Motor neuron (in vitro differentiated cells): ENCODE measurements at places on chromosomes 3 and 15.

- no peak for ATAC-seq
Observed at GRCh38 chr3:114904633-114905032, 242.5 kb downstream of the ZBTB20 start.

GRCh38 chr3:195032955-195033354 is 238.0 kb downstream of the XXYLT1 start:
- no peak for ATAC-seq

DNA sequence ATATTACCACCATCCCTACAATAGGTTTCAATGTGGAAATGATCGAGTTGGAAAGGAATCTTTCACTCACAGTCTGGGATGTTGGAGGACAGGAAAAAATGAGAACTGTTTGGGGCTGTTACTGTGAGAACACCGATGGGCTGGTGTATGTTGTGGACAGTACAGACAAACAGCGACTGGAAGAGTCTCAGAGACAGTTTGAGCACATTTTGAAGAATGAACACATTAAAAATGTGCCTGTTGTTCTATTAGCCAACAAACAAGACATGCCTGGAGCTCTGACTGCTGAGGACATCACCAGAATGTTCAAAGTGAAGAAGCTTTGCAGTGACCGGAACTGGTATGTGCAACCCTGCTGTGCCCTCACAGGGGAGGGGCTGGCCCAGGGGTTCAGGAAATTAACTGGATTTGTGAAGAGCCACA is 510 bp downstream of the ARL14 start:
- no peak for ATAC-seq

DNA sequence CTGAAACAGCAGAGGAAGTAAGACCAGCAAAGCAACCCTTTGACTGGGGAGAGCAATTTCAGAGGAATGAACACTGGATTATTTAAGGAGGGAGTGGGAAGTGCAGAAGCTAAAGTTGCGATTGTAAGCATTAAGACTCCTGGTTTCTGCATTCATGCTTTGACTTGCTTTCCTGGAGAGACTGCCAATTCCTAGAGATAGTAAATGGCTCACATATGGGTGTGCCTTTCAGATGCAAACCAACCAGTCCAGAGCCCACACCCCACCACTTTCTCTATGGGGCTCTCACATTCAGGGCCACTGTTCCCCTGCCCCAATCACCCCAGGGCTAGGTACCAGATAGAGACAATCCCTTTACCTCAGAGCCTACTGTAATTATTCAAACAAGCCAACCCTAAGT is 200.9 kb upstream of the EIF1B start:
- no peak for ATAC-seq

GRCh38 chr3:45677033-45677446 is 12.2 kb upstream of the SACM1L start:
- peak; percentile 72 for ATAC-seq

DNA sequence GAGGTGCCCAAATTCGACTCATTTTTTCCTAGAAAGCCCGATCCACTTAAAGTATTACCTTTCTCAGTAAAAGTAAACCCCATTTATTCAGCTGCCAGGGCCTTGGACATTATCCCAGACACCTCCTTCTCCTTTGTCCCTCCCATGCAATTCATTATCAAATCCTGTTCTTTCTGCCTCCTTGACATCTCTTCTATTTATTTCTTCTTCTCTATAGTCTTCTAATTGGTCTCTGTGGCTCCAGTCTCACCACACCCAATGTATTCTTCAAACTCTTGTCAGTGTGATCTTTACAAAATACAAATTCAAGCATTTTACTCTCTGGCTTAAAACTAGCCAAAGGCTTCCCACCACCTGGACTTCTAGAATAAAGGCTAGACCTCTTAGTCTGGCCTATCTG is 120.3 kb downstream of the IL20RB start:
- no peak for ATAC-seq

DNA sequence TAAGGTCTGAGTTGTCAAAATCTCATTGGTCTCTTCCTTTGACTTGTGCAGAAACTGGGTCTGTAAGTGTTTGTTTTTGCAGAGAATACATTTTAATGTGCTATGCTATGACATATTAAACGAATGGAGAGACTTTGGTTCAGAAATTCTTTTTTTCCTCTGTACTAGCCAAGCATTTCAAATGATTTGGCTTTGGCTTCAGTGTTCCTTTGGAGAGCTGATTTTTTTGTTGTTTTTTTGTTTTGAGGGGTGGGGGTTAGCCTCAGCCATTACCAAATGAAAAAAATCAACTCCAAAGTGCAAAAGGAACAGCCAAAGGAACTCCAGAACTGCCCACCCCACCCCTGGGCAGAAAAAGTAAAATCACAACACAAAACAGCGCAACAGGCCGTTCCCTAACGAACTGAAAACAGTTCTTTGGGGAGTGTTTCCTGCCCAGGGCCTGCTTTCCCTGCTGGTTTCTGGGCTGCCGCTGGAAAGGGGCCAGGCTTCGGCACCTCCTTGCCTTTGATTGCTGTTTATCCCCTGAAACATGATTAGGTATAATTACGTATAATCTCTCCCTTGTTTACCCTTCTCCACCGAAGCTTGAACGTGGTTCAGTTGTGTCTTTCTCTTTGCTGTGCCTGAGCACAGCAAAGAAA is 57.6 kb upstream of the NEO1 start:
- ATAC-seq = no peak

DNA sequence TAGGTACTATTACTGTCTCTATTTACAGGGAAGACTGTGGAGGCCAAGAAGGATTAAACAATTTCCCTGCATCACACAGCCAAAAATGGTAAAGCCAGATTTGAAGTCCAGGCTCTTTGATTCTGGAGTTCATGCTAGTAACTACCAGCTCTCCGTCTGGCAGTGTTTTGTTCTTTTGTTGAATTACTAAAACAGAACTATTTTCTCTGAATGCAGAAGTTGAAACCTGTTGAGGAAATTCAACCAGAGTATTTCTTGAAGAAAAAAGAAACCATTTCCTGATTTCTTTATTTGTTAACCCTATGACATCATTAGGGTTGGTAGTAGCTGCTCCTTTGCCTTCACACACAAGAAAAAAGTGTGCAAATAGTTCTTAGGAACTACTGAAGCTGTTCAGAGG is 34.3 kb downstream of the CRTC3 start:
- no peak for ATAC-seq

GRCh38 chr15:31544361-31544760 is 217.7 kb downstream of the KLF13 start:
- ATAC-seq = no peak

- ATAC-seq = no peak
Observed at GRCh38 chr15:29125382-29126207, 144.0 kb downstream of the NSMCE3 start.

- ATAC-seq = no peak
Observed at GRCh38 chr15:27870320-27870719, 228.8 kb downstream of the OCA2 start.

- ATAC-seq = peak; percentile 62
Observed at GRCh38 chr3:126481808-126482502, 6.3 kb upstream of the ZXDC start.

DNA sequence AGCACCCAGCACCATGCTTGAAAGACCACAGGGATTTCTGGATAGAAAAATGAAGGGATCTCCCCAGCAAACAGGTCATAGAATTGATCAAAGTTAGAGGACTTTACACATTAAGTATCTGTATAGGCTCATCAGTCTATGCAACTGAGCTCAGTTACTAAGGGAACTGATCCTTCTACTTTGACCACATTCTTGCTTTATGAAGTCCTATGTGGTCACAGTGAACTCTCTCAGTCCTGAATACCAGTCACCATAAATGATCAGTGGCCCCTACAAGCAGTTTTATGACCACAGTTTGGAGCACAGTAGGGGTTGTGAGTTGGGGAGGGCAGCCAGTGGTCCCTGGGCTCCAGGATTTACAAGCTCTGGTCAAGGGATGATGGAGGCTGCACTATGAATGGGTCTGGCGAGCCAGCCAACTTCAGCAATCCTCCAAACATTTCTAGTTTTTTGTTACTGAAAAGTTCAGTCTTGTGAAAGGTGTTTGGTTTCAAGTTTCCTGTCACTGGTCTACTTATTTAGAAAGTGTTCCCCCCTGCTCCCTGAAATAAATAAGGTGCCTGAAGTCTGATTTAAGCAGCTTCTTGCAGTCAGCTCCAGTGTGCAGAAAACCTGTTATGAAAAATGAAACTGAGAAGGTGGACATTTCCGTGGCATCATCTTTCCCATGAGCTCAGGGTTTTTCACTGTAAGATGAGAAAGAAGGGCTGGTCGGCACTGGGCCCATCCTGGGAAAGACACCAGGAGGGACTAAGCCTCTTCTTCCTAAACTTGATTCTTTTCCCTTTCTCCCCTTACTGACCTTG is 75.5 kb downstream of the DAPK2 start:
- ATAC-seq = no peak

DNA sequence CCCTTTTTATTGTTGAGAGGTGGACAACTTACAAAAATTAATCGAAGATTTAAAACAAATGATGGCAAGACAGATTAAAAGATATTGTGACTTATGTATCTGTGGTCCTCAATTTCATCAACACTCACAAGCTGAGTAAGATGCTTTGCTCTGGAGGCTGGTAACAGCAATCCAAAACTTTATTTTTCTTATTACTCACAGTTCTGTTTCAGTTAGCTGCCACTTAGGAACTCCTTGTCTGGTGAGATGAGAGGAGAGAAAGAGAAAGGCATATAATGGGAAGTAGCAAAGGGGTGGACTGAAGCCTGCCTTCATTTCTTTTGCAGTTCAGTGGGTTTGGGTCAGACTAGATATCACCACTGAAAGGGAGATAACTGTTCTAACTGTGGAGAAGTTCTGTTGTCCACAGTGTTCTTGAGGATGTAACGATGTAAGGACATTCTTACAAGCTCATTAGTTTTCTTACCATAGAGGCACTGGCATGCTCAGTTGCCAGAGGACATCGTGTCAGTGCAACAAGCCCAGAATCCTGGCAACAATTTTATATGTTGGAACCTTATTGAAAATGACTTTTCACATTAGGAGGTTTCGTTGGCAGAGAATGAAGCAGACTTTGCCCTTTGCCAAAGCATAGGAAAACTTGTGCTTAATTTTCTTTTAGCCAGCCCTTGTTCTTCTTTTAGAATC is 93.6 kb downstream of the PLCL2 start:
- no peak for ATAC-seq

- ATAC-seq = no peak
Observed at GRCh38 chr3:179772297-179772696, 119.5 kb downstream of the USP13 start.

DNA sequence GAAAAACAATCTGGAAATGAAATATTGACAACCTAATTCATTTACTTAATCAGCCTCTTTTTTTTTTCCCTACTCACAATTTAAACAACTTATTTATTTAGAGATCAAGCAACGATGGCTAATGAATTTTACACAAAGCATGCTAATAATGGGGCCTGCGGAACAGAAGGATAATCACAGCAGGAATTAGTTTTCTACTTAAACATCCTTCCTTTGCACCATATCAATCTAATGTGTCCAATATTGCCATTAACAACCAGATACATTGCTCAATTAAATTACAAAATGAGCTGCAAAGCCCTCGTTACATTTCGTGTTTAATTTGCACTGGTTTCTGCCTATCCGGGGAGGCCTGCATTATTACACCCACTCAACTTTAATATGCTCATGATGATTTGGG is 99.2 kb downstream of the RAB11A start:
- ATAC-seq = no peak

- peak; percentile 77 for ATAC-seq
Observed at GRCh38 chr3:42961633-42962032, 17.5 kb upstream of the GASK1A start.

- peak; percentile 42 for ATAC-seq
Observed at GRCh38 chr3:99637368-99638111, 854 bp upstream of the COL8A1 start.

DNA sequence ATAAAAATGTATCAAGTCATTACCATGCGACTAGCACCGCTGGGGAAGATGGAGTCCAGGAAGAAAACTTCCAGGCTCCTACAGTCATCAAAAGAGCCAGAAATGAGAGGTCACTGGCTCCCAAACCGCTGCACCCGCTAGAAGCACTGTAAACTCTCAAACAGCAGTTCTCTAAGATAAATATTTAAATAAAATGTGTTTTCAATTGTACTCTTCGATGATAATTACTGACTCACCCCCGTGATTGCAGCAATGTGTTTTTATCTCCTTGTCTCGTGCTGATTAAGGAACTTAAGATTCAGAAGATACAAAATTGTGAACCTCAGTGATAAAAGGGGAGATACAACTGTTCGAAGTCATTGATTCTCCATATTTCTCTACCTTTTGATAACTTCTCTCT is 45.8 kb upstream of the FOXP1 start:
- ATAC-seq = peak; percentile 80

GRCh38 chr15:38455092-38455491 is 1.2 kb downstream of the FAM98B start:
- peak; percentile 10 for ATAC-seq

GRCh38 chr15:51267703-51268083 is 70.7 kb downstream of the CYP19A1 start:
- ATAC-seq = peak; percentile 53

- ATAC-seq = peak; percentile 56
Observed at GRCh38 chr3:161559177-161559998, 62.8 kb downstream of the OTOL1 start.

- ATAC-seq = no peak
Observed at GRCh38 chr3:63684081-63684480, 31.6 kb downstream of the SNTN start.

GRCh38 chr3:88369337-88369736 is 219.6 kb downstream of the C3orf38 start:
- ATAC-seq = no peak

DNA sequence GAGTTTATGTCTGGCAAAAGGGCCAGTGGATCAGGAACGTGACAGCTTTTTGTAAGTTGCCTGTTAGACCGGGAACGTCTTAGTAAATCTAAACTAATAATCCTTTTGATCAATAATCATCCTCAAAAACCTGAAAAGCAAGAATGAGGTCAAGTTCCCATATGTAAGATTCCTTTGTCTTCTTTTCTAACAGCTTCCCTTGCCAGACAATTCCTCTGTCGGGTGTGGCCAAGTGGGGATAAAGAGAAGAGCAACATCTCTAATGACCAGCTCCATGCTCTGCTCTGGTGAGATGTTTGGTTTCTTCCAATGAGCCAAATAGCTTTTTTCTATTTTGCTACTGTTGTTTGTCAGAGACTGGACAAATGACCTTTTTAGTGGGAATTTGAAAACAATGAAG is 19.8 kb downstream of the FANCD2OS start:
- ATAC-seq = no peak

GRCh38 chr3:24628523-24629258 is 134.0 kb upstream of the THRB start:
- no peak for ATAC-seq

DNA sequence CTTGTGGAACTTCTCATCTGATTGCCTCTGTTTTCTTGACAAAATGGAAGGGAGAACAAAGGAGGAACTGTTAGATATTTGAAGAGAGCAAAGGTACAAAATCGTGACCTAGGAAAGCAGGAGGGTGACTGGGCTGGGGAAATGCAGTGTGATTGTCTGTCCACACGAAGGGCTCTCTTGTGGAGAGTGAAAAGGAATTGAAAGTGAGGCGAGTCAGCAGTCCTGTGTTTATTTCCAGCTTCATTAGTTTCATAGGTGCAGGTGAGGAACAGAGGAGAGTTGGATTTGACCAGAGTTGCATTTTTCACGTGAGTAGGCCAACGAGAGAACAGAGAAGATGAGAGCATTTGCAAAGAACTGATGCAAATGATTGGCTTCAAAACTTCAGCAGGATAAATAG is 336.4 kb upstream of the SATB1 start:
- ATAC-seq = no peak
